Activated T-cell treated with anti-CD3 and anti-CD28 coated beads for 4 hours (primary cell): ENCODE measurements at places on chromosomes 5 and 9.

DNA sequence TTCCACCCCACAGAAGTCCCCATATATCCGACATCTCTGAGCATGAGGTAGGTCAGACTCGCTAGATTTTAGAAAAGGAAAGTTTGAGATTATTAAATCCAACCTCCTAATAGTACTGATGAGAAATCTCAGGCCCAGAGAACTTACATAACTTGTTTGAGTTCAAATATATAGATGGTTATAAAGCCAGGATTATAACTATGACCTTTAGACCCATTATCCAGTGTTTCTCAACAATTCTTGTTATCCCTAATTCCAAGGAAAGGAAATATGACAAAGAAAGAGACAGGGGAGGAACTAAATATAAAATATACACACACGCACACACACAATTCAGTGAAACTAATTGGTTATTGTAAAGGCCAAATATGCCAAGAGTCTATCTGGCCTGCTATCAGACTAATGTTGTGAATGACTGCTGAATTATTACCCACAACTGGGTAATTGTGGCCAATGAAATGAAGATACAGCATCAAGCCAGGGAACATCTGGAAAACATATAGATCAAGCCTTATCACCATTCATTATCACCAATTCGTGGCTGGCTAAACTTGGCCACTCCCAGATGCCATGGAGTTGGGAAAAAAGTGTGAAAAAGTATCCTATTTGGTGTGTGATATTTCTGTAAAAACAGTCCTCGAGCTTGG is 248.4 kb downstream of the PRELID2 start:
- DNase-seq, result no peak

- no peak for DNase-seq
Observed at GRCh38 chr5:136482206-136482605, 116.9 kb upstream of the TRPC7 start.

DNA sequence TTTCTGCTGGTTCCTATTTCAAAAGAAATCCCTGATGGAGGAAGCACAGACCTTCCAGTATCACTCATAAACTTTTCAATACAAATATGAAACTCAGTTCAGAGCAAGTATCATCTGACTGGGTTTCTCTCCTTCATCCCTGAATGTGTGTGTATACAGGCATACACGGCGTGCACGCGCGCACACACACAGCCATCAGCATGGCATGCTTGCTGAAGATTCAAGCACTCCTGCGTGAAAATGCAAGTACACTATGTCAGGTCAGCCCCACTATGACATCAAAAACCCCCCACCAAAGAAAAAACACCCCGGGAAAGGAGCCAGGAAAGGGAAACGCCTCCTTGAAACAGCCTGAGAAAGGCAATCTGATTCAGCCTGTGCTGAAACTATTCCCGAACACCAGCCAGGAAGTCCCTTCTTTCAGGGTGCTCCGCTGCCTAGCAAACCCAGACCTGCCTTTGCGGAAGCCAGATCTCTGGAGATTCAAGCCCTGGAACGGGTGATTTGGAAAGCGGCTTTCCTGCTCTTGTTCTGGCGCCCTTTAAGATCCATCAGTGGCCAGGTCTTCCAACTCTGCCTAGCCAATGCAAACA is 831 bp downstream of the KLHL3 start:
- no peak for DNase-seq

- DNase-seq, result no peak
Observed at GRCh38 chr5:68027519-68027918, 188.0 kb upstream of the PIK3R1 start.

DNA sequence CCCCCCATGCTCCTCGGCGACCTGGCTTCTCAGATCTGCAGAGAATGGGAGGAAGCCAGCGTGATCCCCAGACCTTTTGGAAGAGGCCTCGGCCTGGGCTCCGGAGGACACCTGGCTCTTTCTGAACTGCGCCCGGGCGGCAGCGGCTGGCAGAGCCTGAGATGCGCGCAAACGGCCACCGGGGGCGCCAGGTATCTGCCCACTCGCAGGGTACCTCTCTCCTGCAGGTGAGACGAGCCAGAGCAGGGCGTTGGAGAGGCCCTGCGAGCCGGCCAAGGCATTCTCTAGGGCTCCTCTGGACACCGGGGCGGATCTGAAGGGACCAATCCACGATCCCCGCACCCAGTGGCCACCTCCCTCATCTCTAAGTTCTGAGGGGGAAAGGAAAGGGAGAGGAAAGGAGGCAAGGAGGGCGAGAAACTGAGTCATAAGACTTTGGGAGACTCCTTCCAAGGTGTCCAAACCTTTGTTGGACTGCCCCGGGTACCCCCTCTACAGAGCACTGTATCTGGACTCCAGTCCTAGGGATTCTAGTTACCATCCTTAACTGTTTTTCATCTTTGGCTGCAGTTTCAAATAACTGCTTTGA is 55.0 kb upstream of the SLC46A2 start:
- no peak for DNase-seq

DNA sequence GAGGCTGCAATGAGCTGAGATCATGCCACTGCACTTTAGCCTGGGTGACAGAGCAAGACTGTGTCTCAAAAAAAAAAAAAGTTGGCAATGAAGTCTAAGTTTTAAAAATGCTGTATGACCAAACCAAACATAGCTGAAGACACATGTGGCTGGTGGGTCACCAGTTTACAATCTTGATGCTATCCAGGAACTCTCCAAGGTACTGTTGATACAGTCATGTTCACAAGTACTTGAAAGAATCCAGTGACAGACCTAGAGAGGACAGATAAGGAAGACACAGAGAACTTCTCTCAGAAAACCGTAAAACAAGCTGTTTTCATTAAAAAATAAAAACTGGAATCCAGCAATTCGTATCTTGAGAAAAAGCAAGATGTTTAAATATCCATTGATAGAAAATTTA is 95.7 kb downstream of the ACTBL2 start:
- no peak for DNase-seq

GRCh38 chr9:128635266-128636023 is 21.2 kb downstream of the DYNC2I2 start:
- DNase-seq, result no peak

GRCh38 chr9:133842721-133843227 is 104.6 kb upstream of the SARDH start:
- DNase-seq, result no peak

DNA sequence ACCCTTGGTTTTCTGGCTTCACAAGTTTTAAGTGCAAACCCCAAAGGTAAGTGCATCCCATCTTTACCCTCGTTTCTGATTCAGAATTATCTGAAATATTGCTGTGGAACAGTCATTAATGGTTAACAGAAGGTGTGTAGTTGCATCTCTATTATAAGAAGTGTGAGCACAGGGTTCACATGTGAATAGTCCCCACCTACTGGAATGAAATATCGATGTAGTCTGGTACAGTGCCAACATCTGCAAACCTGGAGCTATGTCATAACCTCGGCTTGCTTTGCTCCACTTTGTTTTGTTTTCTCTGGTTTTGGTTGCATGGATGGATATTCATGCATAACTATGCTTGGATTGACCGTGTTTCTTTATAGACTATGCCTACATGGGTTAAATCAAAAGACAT is 12.6 kb downstream of the HTR4 start:
- no peak for DNase-seq

- DNase-seq, result no peak
Observed at GRCh38 chr5:53023969-53024368, 34.8 kb downstream of the ITGA2 start.

- DNase-seq, result no peak
Observed at GRCh38 chr9:123262338-123262737, 6.0 kb downstream of the STRBP start.

GRCh38 chr5:8270246-8270645 is 401.3 kb downstream of the MTRR start:
- no peak for DNase-seq

GRCh38 chr5:134139891-134140469 is 25.5 kb downstream of the TCF7 start:
- DNase-seq, result no peak

GRCh38 chr9:130236436-130236985 is 29.0 kb upstream of the HMCN2 start:
- no peak for DNase-seq

GRCh38 chr5:10994091-10994986 is 233.3 kb upstream of the DAP start:
- no peak for DNase-seq

- DNase-seq, result no peak
Observed at GRCh38 chr9:117028103-117028858, 341.2 kb downstream of the TRIM32 start.

- DNase-seq, result no peak
Observed at GRCh38 chr9:16656432-16657169, 213.9 kb downstream of the BNC2 start.

- DNase-seq, result no peak
Observed at GRCh38 chr9:17699615-17700330, 120.9 kb downstream of the SH3GL2 start.
